Neuronal stem cell (in vitro differentiated cells): ENCODE measurements at places on chromosomes 11 and 22.
A peak's percentile ranks its signal among the peaks of the same experiment; 100 is the strongest.

DNA sequence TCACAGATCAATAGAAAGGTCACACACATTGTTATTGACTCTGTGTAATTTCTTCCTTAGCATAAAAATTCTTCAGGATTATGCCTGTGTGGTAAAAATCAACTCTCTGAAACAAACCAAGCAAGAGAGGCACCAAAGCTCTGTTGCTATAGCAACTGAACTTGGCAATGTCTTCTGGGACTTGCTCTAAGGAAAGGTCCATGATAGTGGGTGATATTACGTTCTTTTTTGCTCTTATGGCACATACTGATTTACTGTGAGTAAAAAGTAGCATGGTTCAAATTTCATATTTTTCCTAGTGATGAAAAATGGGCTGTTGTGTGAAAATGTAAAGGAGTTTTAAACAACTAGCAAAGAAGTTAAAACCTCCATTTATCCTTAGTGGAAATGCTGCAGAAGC is 66.4 kb downstream of the SVIP start:
- DNase-seq: no peak

- no peak for DNase-seq
These were observed 6.5 kb downstream of the MRPL23 start for GRCh38 chr11:1953489-1954266.

GRCh38 chr22:25002241-25002985 is 49.9 kb downstream of the KIAA1671 start:
- no peak for DNase-seq

GRCh38 chr11:100830978-100831732 is 144.1 kb downstream of the ARHGAP42 start:
- DNase-seq: no peak

DNA sequence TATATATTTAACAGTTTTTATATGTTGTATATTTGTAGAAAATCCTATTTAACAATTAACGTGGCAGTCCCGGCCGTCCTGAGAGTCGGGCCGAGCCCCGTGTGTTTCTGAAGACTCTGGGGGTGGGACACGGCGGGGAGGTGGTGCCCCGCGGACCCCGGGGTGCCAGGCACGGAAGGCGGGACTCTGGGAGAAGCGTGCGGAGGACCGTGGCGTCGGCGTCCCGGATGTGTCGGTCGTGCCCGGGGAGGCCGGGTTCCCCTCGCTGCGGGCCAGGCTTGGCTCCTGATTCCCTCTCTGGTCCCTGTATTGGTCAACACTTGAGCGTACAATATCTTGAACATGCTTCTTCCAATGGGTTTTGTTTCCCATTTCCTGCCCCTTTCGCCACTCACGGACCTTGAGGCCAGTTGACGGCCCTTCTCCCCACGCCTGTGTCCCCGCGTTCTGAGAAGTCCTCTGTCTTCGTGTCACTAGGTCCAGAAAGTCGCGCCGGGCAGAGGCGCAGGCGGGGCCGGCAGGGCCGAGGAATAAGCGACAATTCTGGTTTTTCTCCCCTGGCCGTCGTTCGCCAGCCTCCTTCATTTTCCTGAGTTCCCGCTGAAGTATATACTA is 1076.7 kb downstream of the BRD1 start:
- no peak for DNase-seq

DNA sequence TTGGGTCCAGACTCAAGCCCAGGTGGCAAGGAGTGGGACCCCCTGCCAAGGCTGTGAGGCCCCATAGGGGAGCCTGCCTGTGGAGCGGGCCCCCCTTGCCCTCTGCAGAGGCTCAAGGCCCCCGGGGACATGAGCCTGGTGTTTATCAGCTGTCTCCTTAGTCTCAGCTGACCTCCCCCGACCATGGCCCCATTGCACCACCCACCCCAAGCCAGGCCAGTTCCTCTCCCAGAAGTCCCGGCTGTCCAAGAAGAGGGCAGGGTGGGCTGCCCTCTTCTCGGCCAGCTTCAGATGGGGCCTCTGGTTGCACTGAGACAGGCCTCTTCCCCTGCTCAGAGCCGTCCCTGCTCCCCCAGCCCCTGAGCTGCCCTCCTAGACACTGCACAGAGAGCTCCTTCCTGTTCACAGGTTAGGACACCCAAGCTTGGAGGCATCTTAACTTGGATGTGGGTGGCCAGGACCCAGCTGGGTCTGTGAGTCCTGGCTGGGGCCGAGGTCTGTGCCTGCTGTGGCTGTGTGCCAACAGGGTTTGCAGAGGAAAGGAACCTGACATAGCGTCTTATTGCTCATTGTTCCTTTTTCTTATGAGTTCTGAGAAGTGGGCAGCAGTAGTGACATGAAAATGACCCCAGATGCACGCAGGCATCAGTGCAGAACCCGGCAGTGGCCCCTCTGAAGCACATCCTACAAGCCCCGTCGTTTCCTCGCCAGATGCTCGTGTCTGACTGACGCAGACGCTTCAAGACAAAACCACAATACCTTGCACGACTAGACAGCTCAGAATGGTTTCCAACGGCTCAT is 5.4 kb downstream of the TRABD start:
- no peak for DNase-seq

GRCh38 chr11:124761301-124762104 is 587 bp downstream of the ESAM start:
- DNase-seq: no peak

DNA sequence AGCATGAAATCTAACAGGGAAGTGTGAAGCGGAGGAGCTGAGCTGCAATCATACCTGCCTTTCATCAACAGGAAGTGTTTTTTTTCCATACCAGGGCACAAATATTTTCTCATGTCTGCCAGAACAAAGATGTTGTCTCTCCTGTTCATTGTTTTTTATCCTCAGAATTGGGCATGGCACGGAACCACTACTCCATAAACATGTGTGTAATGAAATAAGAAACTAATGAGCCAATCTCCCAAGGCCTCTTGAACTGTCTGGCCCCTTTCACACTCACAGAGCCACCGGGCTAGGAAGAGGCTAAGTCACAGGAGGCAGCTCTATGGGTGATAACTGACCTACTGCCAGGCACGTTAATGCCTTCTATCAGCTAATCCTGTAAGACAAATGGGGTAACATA is 124.4 kb downstream of the ETS1 start:
- DNase-seq: no peak

DNA sequence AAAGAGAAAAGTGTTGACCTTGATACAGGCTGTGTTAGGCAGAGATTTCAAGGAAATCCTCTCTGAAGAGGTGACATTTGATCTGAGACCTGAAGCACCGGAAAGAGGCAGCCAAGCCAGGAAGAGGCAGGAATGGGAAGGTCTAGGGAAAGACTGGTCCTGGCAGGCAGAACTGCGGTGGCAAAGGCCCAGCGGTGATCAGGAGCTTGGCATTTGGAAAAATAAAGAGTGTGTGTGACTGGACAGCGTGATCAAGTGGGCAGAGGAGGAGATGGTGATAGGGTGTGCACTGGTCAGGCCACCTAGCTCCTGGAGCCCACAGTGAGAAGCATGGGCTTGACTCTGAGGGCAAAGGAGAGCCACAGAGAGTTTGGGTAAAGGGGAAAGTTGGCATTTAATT is 27.2 kb upstream of the GAB4 start:
- no peak for DNase-seq

DNA sequence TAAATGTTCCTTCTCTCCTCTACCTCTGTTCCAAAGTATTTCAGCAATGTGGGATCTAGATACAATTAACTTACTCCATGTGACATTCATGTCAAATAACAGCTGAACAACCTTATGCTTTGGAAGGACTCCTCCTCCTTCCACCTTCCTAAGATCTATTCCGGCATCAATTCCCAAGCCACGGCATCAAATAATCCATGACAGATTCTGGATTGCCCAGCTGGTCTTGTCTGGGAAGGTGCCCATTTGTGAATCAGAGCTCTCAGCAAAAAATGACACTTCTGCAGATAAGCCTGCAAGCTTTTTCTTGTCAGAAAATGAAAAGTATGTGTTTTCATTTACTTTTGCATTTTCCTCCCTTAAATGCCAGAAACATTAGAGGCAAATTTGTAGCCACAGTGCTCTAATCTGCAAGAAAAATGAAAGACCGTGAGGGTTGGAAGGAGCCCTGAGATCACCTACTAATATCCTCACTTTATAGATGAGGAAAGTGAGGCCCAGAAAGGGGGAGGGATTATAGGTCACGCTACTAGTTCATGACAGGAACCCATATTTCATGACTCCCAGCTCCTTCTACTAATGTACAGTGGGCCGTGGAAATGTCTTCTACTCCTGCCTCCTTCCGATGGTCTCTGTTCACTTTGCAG is 124.0 kb downstream of the ME3 start:
- DNase-seq: no peak

DNA sequence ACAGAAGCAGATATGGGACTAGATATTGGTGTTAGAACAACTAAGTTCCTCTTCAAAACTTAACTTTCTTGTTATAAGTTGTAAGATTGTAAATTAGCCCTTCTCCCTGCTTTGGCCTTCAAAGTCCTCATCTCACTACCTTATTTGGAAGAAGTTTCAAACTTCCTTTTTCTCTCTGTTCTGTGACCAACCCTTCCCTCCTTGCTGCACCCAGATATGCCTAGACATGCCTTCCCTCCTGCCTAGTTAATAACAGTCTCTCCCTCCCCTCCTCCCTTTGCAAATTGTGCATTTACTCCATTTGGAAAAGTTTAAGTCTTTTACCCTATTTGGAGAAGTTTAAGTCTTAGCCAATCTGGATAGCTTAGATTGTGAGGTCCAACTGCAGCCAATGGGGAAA is 4.9 kb downstream of the OR52K2 start:
- DNase-seq: no peak

DNA sequence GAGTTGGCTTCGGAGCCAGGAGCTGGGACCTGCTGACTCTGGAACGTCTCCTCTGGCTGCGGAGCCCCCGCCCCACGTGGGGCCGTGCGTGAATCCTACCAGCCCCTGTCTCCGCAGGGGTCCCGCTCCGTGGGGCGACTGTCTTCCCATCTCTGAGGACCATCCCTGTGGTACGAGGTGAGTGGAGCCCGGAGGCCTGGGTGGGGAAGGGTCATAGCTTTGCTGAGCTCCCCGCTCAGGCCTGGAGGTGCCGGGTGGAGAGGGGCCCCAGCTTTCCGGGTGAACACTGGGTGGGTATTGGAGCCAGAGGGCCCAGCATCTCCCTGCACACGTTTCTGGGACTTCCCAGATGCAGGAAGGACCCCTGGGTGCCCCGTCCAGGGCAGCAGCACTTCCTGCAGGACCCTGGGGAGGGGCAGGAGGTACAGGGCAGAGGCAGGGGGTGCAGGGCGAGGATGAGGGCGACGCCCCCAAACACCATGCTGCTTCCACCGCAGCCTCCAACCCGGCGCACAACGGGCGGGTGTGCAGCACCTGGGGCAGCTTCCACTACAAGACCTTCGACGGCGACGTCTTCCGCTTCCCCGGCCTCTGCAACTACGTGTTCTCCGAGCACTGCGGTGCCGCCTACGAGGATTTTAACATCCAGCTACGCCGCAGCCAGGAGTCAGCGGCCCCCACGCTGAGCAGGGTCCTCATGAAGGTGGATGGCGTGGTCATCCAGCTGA is 3.8 kb downstream of the MUC5AC start:
- no peak for DNase-seq

DNA sequence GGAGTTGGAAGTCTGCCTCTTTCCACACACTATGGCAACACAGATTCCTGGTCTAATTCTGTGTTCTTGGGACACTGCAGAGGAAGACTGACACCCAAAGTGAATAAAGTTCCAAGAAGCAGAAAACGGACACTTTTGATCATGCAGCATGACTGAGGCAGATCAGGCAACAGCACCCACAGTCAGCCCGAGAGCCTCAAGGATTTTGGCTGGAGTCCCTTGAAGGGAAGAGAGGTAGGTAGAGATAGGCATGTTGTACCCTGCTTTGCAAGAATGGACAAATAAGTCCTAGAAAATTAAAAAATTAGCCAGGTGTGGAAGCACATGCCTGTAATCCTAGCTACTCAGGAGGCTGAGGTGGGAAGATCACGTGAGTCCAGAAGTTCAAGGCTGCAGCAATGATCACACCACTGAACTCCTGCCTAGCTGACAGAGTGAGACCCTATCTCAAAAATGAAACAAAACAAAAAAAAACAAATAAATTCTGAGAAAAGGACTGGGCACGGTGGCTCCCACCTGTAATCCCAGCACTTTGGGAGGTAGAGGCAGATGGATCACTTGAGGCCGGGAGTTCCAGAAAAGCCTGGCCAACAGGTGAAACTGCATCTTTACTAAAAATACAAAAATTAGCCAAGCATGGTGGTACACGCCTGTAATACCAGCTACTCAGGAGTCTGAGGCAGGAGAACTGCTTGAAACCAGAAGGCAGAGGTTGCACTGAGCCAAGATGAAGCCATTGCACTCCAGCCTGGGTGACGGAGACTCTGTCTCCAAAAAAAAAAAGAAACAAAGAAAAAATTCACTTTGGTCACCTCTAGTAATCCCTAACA is 6.9 kb downstream of the SLC43A1 start:
- DNase-seq: no peak

DNA sequence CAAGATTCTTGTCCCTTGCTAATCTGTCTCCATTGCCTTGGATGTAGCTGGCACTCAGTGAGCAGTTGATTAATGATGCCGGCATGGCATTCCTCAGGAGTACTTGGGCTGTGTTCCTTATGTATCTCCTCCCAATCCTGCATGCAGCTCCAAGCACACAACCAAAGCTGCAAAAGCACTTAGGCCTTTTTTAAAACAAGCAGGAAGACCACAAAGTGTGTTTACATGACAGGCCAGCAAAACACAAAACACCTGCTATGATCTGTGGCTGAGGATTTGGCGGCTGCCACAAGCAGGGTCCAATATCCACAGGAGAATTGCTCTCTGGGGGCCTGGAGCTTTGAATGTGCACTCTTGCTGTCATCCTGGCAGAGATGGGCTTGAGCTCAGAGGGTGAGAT is 8.9 kb downstream of the ABTB2 start:
- no peak for DNase-seq

GRCh38 chr11:62879235-62879978 is 1.3 kb upstream of the SLC3A2 start:
- DNase-seq: no peak

GRCh38 chr11:114166897-114167323 is 107.4 kb downstream of the ZBTB16 start:
- no peak for DNase-seq

GRCh38 chr22:43945632-43946383 is 9.4 kb upstream of the SAMM50 start:
- DNase-seq: peak; percentile 36

- DNase-seq: no peak
These were observed 206.9 kb downstream of the ADAMTS15 start for GRCh38 chr11:130655300-130655699.

DNA sequence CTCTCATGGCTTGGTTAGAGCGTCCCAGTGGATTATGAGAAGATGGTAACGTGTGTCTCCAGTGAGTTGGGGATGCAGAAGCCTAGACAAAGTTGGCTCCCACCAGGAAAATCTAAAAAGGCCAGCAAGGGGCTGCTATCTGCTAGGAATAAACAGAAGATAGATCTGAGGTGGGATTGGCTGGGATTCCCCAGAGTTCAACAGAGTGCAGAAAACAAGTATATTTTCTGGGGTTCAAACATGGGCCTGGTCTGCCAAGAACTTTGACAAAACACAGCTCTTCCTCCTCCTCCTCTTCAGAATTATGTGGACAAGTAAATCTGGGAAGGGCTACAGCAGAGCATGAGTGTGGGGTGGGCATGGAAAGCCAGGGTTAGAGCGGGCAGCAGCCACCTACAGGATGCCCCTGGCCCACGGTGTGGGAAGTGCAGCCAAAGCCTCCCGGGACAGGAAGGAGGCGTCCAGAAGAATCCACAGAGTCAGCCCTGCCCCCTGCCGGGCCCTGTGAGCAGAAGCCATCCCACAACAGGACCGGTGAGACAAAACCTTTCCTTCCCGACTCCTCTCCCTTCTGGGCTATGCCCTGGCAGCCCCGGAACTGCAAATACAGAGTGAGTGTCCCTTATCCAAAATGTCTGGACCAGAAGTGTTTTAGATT is 67.1 kb downstream of the CD82 start:
- DNase-seq: no peak

GRCh38 chr22:37241351-37242142 is 2.5 kb downstream of the RAC2 start:
- DNase-seq: no peak
